ENCODE measurements at places on chromosomes 2 and 18.

- no peak for DNase-seq
Measured at GRCh38 chr2:174581491-174581890, 16.1 kb downstream of the WIPF1 start.

DNA sequence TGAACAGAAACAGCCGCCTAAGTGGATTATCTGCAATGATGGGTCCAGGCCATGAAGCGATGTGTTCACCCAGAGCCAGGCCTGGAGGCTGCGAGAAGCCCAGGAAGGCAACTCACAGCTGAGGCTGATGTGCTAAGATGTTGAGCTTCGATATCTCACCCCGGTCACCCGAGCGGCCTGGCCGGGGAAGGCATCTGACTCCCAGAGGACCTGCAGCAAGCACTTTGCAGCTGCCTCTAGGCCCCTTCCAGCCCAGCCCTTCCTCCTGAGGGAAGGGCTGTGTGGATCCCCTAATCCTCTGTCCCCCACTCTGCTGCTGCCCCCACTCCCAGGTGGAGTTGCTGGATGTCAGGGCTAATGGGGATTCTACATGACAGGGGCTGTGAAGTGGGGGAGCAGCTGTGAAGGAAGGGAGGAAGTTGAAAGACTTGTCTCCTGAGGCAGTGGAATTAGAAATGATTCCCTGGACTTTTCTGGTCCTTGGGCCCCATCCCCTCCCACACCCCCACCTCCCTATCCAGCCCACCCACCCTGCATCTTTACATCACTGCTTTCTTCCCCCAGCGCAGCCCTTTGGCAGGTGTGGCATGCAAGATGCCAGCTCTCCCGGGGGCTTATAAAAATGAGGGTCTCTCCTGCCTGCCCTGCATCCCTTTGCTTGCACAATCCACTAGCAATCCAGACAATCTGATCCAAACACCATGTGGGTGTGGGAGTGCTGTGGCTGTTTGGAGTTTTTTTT is 4.3 kb downstream of the ATP6V1B1 start:
- no peak for DNase-seq

- no peak for DNase-seq
Measured at GRCh38 chr18:63492851-63493250, 16.1 kb downstream of the SERPINB5 start.

DNA sequence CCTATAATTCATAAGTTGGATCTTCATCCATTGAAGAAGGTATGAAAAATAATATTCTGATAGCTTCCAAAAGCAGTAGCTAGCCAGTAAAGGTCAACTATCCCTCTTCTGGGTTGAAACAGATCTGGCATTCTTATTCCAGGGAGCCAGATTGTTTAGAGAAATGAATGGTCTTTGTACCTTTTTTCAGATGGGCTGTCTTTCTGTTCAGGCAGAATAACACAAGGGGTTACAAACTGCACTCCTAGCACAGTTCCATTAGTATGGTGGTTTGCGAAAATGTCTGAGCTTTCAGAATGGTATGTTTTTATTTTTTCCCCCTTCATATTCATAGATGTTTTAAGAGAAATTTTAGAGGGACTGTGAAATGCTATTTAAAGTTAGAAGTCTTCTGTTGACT is 47.5 kb upstream of the TMEM178A start:
- DNase-seq: no peak

- no peak for DNase-seq
Measured at GRCh38 chr2:55976681-55977080, 53.1 kb upstream of the EFEMP1 start.

GRCh38 chr2:124689348-124689747 is 664.3 kb downstream of the CNTNAP5 start:
- DNase-seq: no peak

DNA sequence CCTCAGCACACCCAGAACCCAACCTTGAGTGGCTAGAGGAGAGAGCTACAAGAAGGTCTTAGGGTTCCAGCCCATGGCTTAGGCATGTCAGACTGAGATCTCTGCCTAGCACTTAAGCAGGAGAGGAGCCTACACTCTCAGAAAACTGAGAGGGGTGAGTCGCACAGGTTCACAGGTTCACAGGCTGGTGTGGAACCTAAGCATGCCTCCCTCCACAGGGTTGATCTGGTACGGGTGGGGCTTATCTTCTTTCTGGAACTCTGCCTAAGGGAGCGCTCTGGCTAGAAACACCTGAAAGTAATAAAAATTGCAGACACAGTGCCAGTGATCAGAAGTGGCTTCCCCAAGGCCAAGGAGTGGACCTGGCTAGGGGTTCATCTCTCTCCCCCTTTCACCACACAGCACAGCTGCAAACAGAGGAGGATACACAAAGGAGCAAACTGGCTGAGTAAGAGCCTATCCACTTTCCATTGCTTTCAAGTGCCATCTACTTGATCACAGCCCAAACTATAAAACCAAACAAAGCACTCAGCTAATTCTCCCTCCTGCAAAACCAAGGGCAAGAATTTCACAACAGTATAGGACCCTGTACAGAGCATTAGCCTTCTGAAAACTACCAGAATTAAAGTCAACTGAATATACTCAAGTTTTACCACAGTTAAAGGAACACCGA is 481.9 kb upstream of the SETBP1 start:
- no peak for DNase-seq

- no peak for DNase-seq
Measured at GRCh38 chr2:187825-188224, 76.0 kb downstream of the SH3YL1 start.

DNA sequence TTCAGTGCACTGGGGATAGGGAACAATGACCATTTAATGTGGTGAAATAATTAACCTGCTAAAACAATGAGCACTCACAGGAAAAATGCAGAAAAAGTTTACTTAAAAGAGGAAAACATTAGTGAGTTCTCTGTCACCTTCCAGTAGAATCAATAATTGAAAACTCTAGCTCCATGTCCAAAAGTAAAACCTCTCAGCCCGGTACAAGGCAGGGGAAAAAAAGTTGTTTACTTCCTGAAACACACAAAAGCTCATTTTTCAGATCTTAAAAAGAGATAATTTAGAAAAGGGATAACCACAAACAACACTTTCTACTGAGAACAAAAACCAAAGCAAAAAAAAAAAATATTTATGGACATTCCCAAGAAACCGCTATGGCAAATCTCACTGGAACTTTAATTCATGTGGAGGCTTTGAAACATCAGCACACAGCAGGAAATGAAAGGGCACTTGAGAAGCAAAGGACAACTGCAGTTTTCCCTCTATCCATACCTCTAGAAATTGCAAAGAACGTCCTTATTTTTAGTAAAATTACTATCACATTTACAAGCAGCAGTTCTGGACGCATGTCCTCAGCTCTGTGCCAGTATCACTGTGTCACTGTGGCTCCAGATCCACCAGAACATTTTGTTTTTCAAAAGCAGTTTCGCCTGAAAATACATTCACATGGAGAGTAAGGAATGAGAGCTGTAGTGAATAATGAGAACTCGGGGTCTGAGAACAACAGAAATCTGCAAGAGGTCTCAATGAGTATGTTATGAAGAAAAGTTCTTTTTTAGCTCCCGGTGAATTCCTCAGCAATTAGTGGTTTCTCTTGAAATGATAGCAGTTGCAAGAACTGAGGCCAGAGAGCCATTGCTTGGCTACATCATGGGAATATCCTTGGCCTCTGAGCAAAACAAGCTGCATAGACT is 44.7 kb upstream of the DNAH7 start:
- no peak for DNase-seq

- DNase-seq: no peak
Measured at GRCh38 chr18:42480441-42480840, 525.4 kb downstream of the PIK3C3 start.

DNA sequence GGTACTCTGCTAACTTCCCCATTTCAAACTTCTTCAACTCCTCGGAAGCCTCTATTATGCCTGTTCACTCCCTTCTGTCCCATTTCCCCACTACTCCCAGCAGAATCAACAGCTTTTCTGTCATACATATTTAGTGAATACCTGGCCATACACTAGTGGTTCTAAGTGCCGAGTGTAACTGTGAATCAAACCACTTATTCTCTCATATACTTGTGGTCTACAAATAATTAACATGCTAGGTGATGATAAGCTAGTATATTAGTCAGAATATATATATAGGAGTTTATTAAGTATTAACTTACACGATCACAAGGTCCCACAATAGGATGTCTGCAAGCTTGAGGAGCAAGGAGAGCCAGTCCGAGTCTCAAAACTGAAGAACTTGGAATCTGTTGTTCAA is 150.7 kb downstream of the CCDC102B start:
- no peak for DNase-seq

DNA sequence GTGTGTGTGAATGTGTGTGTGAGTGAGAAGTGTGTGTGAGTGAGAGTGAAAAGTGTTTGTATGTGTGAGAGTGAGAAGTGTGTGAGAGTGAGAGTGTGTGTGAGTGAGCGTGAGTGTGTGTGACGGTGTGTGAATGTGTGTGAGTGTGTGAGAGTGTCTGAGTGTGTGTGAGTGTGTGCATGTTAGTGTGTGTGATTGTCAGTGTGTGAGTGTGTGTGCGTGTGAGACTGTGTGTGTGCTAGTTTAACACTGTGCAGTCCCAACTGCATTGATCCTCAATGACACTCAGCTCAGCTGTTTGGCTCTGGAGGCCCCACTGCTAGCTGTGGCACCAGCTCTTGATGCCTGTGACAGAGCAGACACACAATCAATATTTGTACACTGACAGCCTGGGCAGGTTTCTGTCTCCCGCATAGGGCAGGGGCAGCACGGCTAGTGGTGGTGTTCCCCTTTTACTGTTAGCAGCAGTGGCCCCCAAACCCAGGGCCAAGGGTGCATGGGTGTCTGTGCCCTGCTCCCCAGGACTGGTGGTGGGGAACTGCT is 135.0 kb downstream of the INHBB start:
- DNase-seq: no peak

DNA sequence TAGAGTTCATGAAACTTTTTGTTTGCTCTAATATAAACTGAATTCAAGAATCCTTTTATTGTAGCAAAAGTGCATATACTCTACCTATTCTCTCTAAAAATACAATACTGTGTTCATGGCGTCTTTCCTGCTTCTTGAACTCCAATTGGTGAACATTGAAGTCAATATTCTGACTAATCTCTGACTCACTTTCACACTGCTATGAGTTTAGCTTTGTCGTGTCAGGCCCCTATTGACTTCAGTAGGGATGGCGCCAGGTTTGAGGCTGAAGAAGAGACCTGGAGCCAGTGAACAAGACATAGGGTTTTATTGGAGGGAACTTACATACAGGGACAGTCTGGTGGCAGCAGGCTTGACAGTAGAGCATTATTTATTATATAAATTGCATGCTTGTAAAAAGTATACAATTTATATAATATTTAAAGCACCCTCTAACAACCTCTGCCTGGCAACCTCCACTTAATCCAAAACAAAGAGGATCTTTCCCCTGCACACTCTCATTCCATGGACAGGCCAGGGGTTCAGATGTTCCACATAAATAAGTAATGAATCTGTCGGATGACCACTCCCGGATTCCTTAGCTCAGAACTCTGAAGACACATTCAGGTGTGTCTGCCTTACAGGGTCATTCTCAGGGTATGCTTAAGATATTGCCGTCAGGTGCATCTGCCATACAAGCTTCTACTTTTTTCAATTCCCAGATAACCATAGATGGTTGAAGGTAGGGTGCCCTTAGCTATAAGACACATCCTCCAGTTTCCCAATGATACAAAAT is 141.0 kb downstream of the CERS6 start:
- DNase-seq: no peak

- no peak for DNase-seq
Measured at GRCh38 chr2:181461056-181461997, 4.1 kb downstream of the ITGA4 start.

- no peak for DNase-seq
Measured at GRCh38 chr2:70613521-70613920, 59.9 kb upstream of the TGFA start.

DNA sequence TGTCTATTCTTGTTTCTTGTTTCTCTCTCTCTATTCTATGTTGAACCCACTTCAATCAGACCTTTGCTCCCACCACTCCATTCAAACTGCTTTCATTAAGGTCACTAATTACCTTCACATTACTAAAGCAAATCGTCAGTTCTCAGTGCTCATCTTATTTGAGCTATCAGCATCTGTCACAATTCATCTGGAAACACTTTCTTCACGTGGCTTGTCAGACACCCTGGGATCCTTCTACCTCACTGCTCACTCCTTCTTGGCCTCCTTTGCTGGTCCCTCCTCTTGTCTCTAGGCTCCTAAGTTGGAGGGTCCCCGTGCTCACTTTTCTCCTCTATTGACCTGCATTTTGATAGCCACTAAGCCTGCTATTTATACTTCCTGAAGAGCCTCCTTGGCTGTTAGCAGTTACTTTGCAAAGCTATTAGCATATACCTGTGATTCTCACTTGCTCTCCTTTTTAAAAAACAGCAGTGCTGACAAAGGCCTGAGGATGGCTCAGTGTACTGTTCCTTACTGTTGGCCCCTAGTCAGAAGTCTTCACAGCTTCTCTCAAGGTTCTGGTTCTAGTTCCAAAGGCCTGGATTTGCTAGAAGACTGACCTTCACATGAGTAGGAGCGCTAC is 80.2 kb downstream of the PLEKHM3 start:
- DNase-seq: no peak

GRCh38 chr2:156540706-156541105 is 104.5 kb downstream of the GPD2 start:
- DNase-seq: no peak

DNA sequence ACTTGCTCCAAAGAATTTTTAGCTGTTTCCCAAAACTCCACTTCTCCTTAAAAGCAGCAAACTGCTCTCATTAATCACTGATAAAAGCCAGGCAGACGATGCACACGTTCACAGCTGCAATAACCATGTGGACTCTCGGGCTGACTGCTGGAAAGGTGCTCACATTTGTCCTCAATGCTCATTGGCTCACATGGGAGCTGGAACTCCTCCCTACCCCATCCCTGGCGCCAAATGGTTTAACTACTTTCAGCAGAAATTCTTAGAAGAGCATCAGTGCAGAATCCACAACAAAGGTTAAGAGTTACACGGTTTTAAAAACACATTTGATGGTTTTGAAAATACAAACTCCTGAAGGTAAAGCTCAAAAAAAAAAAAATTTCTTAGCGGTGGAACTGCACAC is 117.1 kb downstream of the NOL10 start:
- DNase-seq: no peak

GRCh38 chr2:41595240-41595639 is 452.6 kb upstream of the PKDCC start:
- DNase-seq: no peak

DNA sequence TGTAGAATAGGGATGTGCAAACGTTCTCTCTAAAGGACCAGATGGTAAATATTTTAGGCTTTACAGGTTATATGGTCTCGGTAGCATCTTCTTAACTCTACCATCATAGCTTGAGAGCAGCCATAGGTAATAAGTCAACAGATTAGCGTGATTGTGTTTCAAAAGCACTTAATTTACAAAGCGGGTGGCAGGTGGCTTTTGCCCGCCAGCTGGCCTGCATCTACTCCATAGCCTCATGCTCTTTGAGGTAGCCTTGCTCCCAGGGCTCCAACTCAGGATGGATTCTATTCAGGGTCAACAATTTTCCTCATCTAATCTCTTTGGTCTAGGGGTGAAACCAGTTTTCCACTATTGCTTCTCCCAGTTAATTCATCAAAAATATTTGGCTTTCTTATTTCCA is 5.0 kb upstream of the ATP9B start:
- DNase-seq: no peak

DNA sequence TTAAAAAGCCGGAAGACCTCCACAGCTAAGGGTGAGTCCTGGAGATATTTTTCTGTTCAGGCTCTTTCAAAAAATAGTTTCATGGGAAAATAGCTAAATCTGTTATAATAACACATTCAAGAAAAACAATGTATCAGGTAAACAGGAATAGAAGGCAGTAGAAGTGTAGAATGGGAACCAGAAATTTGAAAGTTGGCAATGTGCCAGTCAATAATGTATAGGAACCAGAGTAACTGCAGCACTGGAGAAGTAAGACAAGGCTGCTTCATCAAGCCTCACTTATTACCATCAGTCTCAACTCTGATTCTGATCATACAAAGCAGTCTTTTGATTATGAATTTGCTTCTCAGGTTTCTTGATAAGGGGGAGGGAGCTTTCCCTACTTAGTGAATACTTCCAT is 81.4 kb upstream of the VRK2 start:
- no peak for DNase-seq

All from activated CD4-positive, alpha-beta T cell treated with anti-CD3 and anti-CD28 coated beads for 4 hours (primary cell).